ENCODE measurements at places on chromosomes 6 and 20.

DNA sequence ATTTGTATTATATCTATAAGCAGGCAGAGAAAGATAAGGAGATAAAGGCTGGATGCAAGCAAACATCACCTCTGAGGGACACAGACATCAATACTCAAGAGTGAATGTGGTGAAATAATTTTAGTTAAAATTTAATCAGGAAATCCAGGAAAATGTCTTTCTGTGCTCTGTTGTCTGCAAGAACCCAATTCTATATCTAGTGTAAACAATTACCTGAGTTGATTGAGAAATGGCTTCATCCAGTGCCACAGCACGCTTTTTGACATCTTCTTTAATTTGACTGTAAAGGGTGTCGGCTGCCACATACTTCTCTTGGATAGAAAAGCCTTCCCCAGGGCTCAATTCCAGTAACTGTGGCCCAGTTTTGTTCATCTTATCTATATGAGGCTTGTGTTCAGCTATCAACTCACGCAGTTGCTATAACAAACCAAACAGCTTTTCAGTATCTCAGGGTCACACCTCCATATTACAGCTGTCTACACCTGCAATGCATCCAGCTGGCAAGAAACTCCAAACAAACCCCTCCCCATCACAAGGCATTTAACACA lies 131.6 kb downstream of the DST start:
- DNase-seq, result no peak

DNA sequence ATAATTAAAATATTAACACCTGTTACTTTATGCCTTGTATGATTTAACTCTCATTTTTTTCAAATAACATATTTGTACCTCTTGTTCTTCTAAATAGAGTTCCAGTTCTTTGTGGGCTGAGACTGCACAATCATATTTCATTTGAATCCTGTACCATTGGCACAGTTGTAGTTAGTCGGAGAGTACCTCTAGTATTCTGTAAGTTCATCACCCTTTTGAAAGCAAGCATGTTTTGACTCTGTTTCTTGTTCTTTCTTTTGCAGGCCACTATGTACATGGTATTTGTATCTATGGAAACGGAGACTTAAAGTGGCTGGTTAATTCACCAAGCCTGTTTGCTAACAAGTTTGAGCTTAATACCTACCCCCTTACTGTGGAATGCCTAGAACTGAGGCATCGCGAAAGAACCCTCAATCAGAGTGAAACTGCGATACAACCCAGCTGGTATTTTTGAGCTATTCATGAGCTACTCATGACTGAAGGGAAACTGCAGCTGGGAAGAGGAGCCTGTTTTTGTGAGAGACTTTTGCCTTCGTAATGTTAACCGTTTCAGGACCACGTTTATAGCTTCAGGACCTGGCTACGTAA lies 68.2 kb downstream of the C6orf52 start:
- DNase-seq, result no peak

- no peak for DNase-seq
These were observed 71.4 kb upstream of the PBOV1 start for GRCh38 chr6:138289739-138290138.

GRCh38 chr6:70717038-70717801 lies 49.5 kb downstream of the SMAP1 start:
- DNase-seq, result no peak

DNA sequence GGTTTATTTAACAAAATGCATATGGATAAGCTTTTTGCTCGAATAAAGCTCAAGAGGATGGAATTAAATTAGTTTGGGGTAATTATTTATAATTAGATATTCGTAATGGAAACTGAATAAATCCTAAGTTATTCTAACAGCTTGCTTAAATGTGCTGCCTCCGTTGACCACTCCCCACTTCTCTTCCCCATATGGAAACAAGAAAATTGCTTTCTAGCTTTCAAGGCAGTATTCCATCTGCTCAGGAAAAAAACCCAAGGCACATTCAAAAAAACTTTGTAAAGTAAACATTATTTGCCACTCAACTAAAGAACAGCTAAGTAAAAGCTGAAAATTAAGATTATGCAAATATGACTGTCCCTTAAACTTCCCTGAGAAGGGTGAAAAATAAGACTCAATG lies 369.2 kb downstream of the HAO1 start:
- no peak for DNase-seq

DNA sequence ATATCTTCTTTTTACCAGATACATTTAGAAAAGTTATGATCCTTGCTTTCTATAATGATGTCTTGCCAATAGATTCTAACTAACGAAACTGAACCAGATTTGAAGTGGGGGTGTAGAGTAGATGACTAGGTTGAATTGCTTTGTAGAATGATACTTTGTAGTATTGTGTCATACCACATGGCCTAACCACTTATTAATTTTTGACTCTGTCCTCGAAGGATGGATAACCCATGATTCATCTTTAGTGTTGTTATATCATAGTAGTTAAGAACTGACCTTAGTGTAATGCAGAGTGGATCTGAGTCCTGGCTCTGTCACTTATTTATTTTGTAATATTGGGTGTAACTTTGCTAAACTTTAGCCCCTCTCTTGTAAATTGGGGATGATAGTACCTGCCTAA lies 4.5 kb downstream of the PHF3 start:
- no peak for DNase-seq

- DNase-seq, result no peak
These were observed 49.2 kb downstream of the PPP1R16B start for GRCh38 chr20:38854654-38855066.

GRCh38 chr6:168948990-168949531 lies 304.6 kb downstream of the THBS2 start:
- DNase-seq, result no peak

- no peak for DNase-seq
These were observed 280.9 kb upstream of the STXBP5 start for GRCh38 chr6:146923205-146923833.

- no peak for DNase-seq
These were observed 42.4 kb downstream of the TNFRSF21 start for GRCh38 chr6:47267301-47267700.

GRCh38 chr6:31607317-31607716 lies 7.7 kb upstream of the AIF1 start:
- DNase-seq, result no peak

DNA sequence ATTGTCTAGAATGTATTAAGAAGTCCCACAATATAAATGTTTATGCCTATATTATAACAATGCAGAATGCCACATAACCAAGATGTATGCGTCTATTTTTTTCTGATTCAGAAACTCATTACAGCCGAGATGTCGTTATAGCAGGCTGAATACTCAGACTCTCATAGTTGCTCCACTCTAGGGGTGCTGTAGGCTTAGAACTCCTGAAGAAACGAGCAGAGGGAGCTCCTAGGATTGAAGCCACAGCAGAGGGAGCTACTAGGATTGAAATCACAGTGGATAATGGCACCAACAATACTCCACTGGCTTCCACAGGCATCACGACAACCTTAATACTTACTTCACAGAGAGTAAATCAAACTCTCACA lies 208.9 kb downstream of the KIF16B start:
- no peak for DNase-seq

DNA sequence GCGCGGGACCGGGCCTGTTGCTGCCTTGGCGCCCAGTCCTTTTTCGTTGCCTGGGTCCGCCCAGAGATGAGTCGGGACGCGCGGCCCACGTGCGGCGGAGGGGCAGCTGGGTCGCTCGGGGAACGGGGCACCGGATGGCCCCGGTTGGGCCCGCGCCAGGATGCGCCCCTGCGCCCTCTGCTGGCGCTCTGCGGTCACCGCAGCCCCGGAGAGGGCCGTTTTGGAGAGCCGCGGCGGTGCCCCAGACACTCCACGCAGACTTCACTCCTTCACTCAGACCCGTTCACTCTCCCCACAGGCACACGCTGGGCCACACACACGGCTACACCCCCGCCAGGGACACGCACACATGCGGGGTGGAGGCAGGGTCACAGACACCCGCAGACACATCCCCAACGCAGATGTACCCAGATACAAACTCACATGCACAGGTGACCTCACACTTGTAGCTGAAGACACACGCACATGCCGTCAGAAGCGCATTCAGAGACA lies 38.8 kb downstream of the SRC start:
- DNase-seq, result peak; percentile 61

DNA sequence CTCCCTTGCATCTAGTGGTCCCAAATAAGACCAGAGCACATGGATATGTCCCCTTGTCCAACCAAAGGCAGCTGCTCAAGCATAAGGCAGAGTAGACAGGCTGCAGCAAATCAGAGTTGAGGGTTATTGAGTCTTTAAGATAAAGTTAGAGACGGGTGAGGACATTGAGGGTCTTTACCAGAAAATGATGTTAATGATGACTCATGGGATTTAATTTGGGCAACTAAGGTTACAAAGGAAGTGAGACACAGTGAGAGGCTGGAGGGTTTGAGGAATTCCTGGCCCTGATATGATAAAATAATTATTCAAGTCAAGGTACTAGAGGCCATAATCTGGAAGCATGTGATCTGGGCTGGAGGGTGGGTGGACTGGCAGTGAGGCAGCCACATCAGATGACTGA lies 133.6 kb downstream of the ALDH8A1 start:
- no peak for DNase-seq

GRCh38 chr20:40959325-40960092 lies 69.1 kb upstream of the TOP1 start:
- no peak for DNase-seq

DNA sequence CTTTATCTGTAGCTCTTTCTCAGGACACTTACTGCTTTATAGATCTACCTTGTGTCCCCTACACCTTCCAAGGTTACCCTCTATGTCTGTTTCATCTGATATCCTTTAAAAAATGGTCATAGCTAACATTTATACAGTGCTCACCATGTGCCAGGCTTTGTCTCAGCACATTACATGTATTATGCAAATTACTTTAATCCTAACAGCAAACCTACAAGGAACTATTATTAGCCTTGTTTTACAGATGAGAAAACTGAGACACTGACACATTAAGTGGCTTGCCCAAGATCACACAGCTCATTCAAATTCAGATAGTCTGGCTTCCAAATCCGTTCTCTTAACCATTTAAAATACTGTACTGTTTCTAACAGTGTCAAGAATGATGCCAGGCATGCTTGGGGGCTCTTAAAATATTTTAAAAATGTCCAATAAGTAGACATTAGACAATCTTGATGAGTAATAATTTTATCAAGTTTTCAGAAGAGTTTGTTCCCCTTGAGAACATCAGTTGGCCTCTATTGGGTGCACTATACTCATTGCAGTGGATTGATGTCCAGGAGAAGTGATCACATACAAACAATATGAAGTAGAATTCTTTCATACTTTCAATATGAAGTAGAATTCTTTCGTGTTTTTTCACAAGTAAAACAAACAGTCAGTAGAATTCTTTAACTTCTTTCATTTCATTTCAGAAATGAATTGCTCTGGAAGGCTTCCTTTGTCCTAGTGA lies 69.6 kb downstream of the DNAH8 start:
- DNase-seq, result no peak

GRCh38 chr6:117771403-117771802 lies 96.1 kb downstream of the NUS1 start:
- DNase-seq, result no peak

GRCh38 chr6:28002161-28002560 lies 45.1 kb downstream of the OR2B6 start:
- no peak for DNase-seq

Measured in breast epithelium (tissue), 4 donors.